ENCODE measurements at places on chromosomes 5 and 9. TPM values are rescaled to one million over a fixed set of nuclear protein-coding genes. Genes with fewer than 3 reads are reported as not detected.

GRCh38 chr9:98736226-98736625 is 27.5 kb upstream of the GABBR2 start:
- no peak for DNase-seq

GRCh38 chr5:119032656-119033055 is 38.2 kb upstream of the DMXL1 start:
- no peak for DNase-seq

- DNase-seq = peak; percentile 41
Measured at GRCh38 chr5:170444181-170444580, 55.0 kb upstream of the KCNMB1 start.

Gene CDC37L1
- total RNA-seq = 36.2 TPM

DNA sequence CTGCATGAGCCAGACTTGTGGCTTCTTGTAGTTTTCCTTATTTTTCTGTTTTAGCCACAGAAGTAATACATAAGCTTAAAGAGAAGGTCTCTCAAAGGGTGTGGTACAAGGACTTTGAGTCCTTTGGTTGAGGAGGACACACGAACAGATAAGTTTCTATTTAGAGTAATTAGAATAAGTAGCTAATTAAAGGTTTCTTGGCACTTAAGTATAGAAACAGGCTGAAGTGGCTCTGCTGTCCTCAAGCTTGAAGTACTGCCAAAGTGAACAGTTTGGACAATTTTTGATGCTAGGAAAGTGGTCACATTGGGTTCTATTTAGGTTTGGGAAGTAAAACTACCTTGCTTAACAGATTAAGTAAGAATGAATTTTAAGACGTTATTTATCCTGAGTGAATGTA is 278.3 kb upstream of the MPDZ start:
- DNase-seq = no peak

GRCh38 chr5:168802337-168802736 is 223.2 kb upstream of the PANK3 start:
- DNase-seq = no peak
